Motor neuron (in vitro differentiated cells): ENCODE measurements at places on chromosomes 1 and 21. TPM values are rescaled to one million over a fixed set of nuclear protein-coding genes. Genes with fewer than 3 reads are reported as not detected.

Gene HORMAD1
- not detected in 2 replicates for total RNA-seq

Gene LHX4
- total RNA-seq, result 6.1 and 7.5 TPM in 2 replicates

Gene SELP
- total RNA-seq, result 1.7 and 2.6 TPM in 2 replicates

Gene PFKFB2
- total RNA-seq, result 4.1 and 5.0 TPM in 2 replicates

Gene TLR5
- 0.76 and 1.3 TPM in 2 replicates for total RNA-seq

Gene AKT3
- 77.1 and 84.0 TPM in 2 replicates for total RNA-seq
